T-helper 1 cell (primary cell): ENCODE measurements at places on chromosomes 6 and 20.

- DNase-seq: no peak
Observed at GRCh38 chr6:81816380-81816779, 63.9 kb upstream of the TENT5A start.

GRCh38 chr6:43258807-43259686 is 15.8 kb downstream of the TTBK1 start:
- no peak for DNase-seq

DNA sequence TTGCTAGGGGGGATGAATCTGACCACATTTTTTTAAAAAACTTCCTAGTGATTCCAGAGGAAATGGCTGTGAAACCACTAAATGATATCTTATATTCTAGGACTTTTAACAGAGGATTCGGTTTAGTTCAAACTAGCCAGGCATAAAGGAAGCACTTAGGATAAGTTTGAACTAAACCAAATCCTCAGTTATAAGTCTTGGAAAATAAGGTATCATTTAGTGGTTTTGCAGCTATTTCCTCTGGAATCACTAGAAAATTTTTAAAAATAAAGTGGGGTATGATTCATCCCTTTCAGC is 327.9 kb upstream of the QKI start:
- DNase-seq: no peak

GRCh38 chr6:143545976-143546547 is 34.5 kb upstream of the FUCA2 start:
- DNase-seq: peak; percentile 67

- DNase-seq: peak; percentile 30
Observed at GRCh38 chr6:167093922-167094432, 28.9 kb upstream of the CCR6 start.

- DNase-seq: no peak
Observed at GRCh38 chr20:1735417-1736089, 78.0 kb upstream of the SIRPG start.

DNA sequence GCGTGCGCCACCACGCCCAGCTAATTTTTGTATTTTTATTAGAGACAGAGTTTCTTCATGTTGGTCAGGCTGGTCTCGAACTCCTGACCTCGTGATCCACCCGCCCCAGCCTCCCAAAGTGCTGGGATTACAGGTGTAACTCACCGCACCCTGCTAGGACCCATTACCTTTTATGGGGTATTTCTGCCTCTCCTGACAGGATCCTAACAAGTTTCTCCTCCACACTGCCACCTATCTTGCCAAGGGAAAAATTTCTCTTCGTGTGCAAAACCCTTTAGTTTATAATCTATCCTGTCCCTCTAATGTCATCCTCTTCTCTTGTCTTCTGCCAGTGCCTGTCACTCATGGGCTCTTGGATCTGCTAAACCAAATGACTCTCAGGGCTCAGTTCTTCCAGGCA is 1.9 kb downstream of the STMND1 start:
- no peak for DNase-seq

- no peak for DNase-seq
Observed at GRCh38 chr6:47967843-47968242, 143.2 kb downstream of the PTCHD4 start.

DNA sequence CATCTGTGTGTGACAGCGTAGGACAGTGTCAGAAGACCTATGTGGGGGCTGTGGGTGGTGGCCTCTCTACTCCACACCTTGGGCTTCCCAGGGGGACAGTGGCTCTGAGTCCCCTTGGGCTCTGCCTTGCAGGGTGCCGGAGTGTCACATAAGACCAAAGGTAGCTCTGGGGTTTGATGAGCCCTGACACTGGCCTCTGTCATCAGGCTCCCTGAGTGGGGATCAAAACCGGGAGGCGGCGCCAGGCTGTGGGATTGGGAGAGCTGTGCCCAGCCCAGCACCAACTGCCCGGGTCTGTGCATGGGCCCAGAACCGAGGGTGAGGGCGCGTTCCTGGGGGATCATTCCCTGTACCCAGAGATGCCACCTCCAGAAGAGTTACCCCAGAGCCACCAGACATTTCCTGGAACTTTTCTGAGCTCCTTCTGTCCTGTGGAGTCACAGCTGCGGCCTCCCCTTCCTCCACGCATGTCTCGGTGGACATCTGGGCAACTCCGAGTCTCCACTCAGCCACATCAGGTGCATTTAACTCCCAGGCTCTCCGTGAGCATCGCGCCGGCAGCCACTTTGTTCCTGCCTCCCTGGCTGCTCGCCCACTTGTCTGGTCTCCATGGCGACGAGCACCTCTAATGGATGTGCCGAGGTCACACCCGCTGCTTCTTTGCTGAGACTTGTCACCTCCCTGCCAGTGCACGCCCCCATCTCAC is 94.7 kb downstream of the TMEM242 start:
- no peak for DNase-seq

GRCh38 chr20:64069209-64069613 is 6.2 kb downstream of the TCEA2 start:
- DNase-seq: no peak

GRCh38 chr6:55642366-55642765 is 63.4 kb upstream of the HMGCLL1 start:
- no peak for DNase-seq

DNA sequence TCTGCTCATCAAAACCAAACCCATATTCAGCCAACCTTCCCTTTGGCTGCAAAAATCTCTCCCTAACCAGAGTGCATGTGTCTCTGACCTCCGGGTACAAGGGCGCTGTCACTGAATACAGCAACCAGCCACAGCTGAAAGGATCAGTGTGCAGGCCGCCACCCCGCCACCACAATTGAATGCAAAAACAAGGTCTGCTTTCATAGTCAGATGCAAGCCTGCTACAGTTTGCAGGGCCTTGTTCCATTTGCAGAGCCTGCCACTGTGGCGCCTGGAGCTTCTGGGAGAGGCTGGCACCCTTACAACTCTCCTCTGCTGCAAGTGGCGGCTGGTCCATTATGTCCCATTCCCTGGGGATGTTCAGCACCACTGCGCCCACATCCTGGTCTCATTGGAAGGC is 23.5 kb downstream of the MDGA1 start:
- no peak for DNase-seq

DNA sequence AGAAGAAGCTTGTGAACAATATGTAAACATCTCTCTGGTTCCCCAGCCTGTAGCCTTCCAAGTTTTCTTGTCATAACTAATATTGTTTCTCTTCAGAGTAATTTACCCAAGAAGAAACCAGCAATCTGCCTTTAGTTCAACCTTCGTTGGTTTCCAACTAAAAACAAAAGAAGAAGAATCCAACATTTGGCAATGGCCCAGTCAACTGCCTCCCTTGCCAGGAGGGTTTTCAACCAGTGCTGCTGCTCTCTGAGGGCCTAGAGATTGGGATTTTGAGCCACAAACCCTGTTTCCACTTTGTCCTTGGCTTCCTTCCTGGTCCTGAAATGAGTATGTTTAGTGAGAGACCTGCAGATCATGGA is 395.8 kb upstream of the CNR1 start:
- DNase-seq: no peak

GRCh38 chr6:22071270-22072041 is 225.4 kb downstream of the PRL start:
- no peak for DNase-seq

- DNase-seq: no peak
Observed at GRCh38 chr6:54770328-54770727, 76.2 kb upstream of the FAM83B start.

GRCh38 chr20:2000285-2000684 is 6.4 kb upstream of the PDYN start:
- DNase-seq: no peak

- no peak for DNase-seq
Observed at GRCh38 chr6:112085286-112086065, 1.8 kb downstream of the TUBE1 start.

DNA sequence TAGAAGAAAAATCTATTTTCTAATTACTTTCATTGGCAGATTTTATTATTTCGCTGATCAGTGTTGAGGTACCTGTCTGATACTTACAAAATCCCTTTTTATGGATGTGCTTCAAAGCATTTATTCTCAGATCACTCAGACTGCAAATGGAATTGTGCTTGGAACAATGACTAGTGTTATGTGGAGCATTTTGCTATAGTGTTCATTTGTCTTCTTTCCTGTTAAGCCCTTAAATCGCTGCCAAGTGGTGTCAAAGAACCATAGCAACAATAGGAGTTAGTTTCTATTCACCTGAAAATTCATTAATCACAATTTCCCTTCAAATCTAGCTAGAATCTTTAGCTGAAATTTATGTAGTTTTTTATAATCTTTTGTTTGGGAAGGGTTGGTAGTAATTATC is 29.8 kb downstream of the SMPDL3A start:
- DNase-seq: no peak

GRCh38 chr6:163974322-163974721 is 559.8 kb downstream of the QKI start:
- no peak for DNase-seq

DNA sequence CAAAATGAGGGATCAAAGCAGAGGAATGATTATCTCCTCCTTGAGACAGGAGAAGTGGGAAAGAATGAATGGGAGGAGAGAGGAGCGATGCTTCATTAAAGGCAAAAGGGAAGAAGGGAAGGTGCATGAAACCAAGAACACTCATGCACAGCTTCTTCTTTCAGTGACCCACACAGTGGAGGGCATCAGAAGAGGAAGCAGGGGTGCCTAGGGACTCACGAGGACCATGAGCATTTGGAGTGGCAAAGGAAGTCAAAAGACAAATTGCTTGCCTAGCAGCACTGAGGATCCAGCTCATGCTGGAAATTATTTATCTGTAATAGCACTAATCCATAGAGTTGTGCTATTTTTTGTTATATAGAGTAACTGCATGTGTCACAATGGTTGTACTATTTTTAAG is 66.1 kb downstream of the SMLR1 start:
- DNase-seq: no peak

DNA sequence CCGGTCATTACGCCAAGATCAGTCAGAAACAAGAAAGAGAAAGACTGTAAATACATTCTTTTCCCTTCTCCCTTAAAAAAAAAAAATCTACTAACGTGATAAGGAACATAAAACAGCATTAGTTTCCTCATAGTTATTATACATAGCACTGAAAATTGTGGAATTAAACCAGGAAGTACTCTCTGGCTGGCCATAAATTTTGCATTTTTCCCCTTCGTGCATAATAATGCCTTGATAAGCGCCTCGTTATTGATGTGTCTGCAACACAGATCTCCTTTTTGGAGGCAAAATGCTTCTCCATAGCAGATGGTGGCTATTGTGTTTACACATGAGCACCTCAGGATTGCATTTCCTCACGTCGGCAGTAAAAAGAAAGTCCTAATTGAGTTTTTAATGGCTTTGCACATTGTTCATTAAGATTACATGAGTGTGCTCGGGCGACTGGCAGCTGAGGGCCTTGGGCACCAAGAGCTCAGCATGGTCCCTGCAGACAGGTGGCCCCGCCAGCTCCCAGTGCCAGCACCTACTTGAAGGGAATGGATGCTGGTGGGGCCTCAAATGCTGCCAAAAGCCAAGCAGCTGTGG is 394.5 kb downstream of the PTPRT start:
- no peak for DNase-seq

DNA sequence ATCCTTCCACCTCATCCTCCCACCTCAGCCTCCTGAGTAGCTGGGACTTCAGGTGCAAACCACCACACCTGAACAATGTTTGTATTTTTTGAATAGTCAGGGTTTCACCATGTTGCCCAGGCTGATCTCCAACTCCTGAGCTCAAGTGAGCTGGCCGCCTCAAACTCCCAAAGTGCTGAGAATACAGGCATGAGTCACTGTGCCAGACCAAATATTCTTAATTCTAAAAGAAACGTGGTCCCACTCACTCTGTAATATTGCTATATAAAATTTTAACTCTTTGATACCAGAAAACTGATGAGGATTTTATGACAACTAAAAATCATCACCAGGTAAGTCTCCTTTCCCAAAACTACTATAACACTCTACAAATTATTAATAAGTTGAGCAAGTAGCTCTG is 716.8 kb upstream of the GJE1 start:
- no peak for DNase-seq

DNA sequence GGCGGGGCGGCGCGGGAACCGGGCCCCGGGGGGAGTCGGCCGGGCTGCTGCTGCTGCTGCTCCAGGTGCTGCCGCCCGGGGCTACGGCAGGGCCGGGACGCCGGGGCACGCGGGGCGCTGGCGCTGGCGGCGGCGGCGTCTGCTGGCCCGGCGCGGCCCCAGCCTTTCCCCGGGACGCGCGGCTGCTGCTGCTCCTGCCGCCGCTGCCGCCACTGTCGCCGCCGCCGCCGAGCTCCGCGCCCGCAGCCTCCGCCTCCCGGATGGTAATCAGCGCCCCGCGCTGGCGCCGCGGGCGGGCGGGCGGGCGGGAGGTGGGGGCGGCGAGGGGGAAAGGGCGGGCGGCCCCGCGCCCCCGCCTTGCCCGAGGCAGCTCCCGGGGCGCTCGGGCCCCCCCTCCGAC is 306 bp downstream of the EBF4 start:
- DNase-seq: no peak

DNA sequence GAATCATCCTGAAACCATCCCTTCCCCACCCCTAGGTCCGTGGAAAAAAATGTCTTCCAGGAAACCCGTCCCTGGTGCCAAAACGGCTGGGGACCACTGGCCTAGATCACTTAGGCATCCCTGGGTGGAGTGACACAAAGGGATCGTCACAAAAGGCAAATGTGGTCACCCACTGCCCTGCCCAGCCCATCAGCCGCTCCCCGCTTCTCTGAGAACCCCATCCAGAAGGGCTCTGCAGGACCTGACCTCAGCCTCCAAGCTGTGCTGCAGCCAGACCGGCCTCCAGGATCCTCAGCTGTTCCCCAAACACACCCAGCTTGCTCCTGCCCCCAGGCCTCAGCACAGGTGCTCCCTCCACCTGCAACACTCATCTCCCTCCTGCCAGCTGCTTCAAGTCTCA is 61.6 kb downstream of the PREX1 start:
- no peak for DNase-seq

- no peak for DNase-seq
Observed at GRCh38 chr6:4901386-4902061, 102.3 kb downstream of the RPP40 start.

DNA sequence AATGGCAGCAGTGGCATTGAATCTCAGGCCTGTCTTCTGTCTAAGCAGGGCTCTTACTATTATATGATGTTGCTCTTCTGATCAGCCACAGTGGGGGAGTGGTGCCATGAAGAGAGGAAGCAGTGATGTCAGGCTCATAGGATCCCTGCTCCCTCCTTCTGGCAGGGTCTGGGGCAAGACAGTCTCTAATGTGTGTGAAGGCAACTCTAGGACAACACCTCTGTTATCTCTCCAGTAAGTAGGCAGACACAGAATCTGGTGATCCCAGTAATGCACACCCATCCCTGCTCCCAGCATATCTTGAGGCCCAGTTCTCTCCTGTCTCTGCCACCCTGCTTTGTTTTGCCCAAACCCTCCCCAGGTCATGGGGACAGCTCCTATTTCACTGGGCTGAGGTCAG is 8.8 kb downstream of the C20orf202 start:
- no peak for DNase-seq

- DNase-seq: no peak
Observed at GRCh38 chr6:106555767-106556166, 73.5 kb downstream of the RTN4IP1 start.

DNA sequence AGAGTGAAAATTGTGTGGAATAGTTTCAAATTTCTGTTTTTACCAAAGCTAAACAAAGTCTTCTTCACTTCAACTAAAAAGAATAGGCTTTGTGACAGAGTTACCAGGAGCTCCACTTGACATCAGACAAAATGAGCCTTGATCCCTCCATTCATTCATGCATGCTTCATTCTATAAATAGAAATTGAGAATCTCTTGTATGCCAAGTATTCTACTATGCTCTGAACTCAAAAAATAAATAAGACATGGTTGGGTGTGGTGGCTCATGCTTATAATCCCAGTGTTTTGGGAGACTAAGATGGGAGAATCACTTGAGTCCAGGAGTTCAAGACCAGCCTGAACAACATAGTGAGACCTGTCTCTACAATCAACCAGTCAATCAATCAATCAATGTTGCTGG is 236.6 kb upstream of the FAM83B start:
- DNase-seq: no peak
